Coronary artery (tissue), 2 donors: ENCODE measurements at places on chromosomes 13 and 19.

- DNase-seq = no peak
Measured at GRCh38 chr13:95221971-95222732, 79.1 kb downstream of the ABCC4 start.

DNA sequence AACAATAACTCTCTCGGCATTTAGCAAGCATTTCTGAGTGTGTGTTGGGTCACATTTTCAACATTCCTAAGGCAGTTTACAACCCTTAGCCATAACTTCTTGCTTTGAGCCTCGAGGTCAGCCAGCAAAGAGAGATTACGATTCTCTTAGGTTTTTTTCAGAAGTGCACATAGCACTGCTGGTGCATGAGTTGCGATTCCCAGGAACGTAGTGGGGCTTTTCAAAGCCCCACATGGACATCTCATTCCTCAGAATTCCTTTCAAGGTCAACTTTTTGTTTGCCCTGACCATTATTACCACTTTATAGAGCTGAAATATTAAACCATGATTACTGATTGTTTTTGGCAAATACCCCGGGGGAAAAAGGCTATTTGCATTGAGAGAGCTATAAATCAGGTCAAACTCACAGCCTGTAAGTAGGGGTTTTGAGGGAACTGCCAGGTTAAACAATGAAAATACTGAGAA lies 705.3 kb downstream of the GPC5 start:
- no peak for DNase-seq

GRCh38 chr19:43812688-43813087 lies 10.4 kb upstream of the LYPD5 start:
- no peak for DNase-seq

GRCh38 chr13:114325729-114326128 lies 11.4 kb downstream of the CHAMP1 start:
- DNase-seq = no peak

DNA sequence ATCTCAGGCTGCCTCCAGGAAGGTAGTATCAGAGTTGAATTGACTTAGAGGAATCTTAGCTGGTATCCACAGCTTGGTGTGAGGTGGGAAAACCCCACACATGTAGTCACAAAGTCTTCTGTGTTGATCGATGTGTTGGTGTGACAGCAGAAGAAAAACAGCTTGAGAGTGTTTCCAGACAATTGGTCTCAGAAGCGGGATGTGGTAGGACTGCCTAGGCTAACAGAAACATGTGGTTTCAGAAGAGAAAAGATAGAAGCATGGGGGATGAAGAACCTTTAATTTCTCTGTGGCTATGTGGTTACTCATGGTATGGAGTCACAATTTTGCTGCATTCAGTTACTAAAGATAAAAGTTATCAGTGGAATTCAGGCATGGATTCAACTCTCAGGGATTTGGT lies 134.7 kb upstream of the SLITRK5 start:
- DNase-seq = no peak

DNA sequence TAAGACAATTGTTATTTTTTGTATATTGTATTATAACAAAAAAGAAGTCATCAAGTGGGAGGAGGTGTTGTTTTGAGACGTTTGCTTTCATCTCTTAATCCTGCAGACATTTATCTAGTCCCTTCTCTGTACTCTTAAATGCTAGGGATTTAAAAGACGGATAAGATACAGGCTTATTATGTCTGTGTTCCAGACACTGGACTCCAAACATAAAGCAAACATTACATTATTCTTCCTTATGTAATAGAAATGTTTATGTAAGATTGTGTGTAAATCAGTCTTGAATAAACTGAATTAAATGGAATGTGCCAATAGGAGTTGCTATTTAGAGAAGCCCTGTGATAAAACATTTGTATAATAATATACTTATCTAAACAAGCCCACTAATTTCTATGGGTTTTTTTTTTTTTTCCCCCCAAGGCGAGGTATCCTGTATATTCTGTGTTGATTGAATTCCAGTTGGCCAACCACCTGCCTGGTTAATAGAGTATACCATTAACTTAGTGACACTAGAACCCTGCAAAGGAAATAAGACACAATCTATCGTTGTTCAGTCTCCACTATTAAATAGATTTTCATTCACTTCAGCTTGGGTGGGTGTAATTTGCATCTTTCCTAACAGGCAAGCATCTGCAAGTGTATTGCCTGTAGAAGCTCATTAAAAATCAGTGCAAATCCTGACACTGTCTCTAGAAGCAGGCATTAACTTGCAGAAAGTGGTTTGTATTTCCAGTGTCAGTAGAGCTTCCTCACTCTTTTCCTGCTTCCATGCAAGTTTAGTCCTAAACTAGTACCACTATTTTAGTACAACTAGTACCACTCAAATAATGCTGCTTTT lies 69.0 kb downstream of the LRCH1 start:
- DNase-seq = no peak

DNA sequence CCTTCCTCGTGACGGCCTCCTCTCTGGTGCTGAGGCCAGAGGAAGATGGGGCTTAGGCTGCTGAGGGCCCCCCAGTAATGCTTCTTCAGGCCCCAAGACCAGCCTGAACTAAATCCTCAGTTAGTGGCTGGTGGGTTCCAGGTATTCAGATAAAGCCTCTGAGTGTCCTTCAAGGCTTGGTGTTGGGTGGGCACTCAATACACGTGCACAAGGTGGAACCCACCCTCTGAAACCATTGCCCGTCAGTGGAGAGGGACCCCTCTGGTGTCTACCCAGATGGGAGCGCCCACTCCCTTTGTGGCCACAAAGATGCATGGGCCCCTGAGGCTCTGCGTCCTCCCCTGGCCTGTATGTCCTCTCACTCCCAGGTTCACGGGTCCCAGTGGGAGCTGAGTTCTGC lies 79.0 kb downstream of the IER2 start:
- no peak for DNase-seq

DNA sequence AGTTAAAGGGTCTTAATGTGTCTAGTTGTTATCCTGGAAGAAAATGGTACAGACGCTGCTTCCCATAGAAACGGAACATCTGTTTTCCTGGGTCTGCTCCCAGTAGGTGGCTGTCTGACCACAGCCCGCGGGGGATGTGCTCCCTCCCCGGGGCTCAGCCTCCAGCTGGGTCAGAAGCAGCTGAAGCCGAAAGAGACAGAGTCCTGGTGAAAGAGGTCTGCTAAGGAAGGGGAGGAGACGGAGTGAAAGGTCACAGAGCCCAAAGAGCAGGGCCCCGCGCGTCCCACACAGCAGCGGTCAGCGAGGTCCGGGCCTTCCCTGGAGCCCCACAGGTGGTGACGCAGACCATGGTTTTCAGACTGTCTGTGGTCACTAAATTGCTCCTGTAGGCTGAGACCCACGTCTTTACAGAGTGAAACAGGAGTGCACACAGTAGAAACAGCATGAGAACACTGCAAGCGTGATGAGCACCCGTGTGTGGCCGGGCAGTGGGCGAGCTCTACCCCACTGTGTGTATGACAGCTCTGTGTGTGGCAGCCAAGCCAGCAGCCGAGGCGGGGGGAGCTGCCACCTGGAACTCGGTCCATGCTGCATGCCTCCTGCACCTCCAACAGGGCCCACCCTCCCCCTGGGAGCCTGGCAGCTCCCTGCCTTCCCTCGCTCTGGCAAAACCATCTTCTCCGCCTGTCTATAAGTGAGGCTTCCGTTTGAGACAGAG lies 52.0 kb upstream of the C13orf46 start:
- no peak for DNase-seq

- DNase-seq = no peak
Measured at GRCh38 chr19:35868172-35868822, at the start of gene APLP1. Gene APLP1 (plus strand): TSS chr19:35868574. CDS start chr19:35868637, 63 bp downstream.
